SIG-M5 (cell line): ENCODE measurements at places on chromosomes 13 and 19.

- DNase-seq: no peak
Measured at GRCh38 chr19:45924891-45925447, 10.4 kb upstream of the NANOS2 start.

- DNase-seq: no peak
Measured at GRCh38 chr19:37932985-37933936, 26.3 kb downstream of the SIPA1L3 start.

DNA sequence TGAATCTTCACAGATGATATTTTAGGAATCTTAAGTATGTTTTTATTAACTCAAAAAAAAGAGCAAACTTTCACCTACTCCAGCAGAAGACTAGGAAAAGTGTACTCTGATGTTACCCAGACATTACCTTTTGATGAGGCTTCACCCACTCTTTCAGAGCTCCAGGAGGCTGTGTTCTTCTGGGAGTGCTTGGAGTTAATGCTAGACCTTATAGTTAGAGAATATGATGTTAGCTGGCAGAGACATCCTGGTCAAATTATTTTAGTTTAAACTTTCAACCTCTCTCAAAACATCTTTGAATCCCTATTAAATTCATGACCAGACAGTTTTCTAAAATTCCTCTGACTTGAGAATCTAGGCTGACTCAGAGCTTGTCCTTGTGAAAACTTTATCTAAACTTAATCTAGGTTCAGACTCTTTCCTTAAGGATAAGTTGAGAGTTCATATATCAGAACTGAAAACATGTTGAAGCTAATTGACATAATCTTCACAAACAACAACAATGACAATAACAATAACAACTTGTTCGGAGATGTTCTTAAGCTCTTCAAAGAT, 82.8 kb downstream of the ITGBL1 start:
- no peak for DNase-seq

DNA sequence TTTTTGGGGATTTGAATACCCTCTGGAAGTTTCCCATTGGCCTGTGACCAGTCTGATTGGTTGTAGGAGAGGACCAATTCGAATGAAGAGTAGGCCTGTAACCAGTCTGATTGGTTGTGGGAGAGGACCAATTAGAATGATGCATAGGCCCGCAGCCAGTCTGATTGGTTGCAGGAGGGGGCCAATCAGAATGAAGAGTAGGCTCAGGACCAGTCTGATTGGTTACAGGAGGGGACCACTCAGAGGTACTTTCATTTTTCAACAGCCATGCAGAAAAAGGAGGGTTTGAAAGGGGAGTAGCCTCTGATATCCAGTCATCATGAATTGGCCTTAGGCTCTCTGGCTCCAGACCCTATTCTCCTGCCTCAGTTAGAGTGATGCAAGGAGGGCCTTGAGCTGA, 30.4 kb upstream of the SLC1A5 start:
- no peak for DNase-seq

- DNase-seq: no peak
Measured at GRCh38 chr19:18612772-18613588, at the start of gene TMEM59L. Gene TMEM59L, plus strand, starts transcription at chr19:18612870. Its CDS starts 89 bp downstream, at chr19:18612959.

- no peak for DNase-seq
Measured at GRCh38 chr19:35901854-35902661, at the start of gene HCST. Gene HCST, plus strand, starts transcription at chr19:35902529. Its CDS starts 65 bp downstream, at chr19:35902594.

GRCh38 chr13:67725999-67726398, 495.9 kb upstream of the PCDH9 start:
- DNase-seq: no peak

DNA sequence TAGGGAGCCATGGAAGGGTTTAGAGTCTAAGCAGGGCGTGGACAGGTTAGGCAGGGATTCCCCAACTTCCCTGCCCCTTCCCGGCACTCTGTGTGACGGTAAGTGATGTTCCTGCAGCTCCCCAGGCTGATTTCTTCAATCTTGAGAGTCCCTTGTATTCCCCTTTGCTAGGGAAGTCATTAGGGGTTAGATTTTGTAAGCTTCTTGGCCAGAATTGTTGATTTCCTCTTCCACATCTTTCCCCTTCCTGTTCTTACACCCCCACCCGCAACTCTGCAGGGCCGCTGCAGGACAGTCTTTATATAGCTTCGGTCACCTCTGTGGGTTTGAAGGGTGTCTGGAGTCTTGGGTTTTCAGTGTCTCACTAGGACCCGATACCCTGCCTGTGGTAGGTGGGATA, 10.6 kb upstream of the ADGRE1 start:
- DNase-seq: no peak

- no peak for DNase-seq
Measured at GRCh38 chr19:35216016-35216832, 12.3 kb downstream of the FAM187B start.

DNA sequence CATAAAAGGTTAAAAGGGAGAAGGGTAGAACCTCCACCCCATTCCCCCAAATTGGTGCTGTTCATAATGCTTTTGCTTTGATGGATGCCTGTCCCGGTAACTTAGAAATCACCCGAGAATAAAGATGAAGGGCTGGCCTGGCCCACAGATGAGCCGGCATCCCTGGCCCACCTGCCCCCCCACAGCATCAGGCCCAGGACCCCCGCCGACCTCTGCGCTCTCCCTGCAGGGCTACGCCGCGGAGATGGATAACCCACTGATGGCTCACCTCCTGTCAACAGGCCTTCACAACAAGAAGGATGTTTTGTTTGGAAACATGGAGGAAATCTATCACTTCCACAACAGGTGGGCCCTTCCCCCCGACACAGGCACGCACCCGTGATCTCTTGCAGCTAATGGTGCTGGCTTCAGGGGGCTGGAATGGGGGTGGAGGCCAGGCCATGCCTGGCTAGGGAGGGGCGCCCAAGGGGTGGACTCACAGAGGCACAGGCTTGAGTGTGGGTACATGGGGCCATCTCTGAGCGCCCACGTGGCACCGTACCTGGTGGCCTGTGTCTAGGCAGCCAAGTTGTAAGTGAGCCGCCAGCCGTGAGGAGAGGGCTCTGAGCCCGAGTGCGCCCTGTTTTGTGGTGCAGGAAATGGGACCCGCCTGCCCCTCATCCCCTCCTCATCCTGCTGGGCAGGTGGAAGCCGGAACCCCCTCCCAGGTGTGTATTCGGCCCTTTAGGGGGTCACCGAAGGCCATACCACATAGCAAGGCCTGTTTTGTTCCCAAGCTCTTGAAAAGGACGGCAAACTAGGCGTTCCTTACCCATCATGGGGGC, 23.2 kb upstream of the F7 start:
- DNase-seq: no peak

GRCh38 chr13:89486065-89486464, 1814.9 kb downstream of the SLITRK5 start:
- no peak for DNase-seq

GRCh38 chr19:29259867-29260281, 46.9 kb upstream of the UQCRFS1 start:
- no peak for DNase-seq

DNA sequence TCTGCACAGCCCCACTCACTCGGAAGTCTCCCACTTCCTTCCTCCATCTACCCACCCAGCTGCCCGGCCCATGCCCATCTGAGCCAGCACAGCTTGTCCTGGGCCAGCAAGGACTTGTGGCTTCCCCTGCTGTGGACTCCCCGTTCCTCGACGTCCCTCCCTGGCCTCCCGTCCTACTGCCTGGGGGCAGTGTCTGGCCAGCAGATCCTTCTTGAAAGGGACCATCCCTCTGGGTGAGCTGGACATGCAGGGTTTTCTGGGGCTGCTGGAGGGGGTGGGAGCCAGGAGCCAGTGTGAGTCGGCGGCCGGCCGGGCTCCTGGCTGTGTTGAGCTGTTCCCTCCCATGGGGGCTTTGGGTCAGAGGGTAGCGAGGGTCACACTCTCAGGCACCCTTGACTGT, 26.7 kb downstream of the CRTC1 start:
- no peak for DNase-seq
